H54 (cell line): ENCODE measurements at places on chromosomes 6 and 20.

- no peak for DNase-seq
Measured at GRCh38 chr20:6466075-6466810, 301.2 kb upstream of the BMP2 start.

- DNase-seq = no peak
Measured at GRCh38 chr6:4672772-4673171, 103.4 kb upstream of the CDYL start.

- no peak for DNase-seq
Measured at GRCh38 chr6:137811916-137812553, 55.0 kb upstream of the TNFAIP3 start.

DNA sequence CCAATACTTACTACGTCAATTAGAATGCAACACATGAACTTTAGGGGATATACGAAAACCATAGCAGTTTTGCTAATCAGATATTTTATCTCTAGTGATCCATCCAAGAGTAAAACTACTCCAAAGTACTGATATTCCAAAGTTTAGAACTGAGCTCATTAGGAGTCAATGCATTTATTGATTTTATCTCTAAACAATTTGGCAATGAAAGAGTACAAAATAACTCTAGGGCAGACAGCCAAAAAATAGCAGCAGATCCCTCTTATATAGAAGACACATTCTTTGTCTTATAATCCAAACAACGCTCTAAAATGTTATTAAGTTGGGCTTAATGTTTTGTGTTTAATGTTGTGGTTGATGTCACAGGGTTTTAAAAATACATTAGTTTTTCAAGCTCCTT, 923.9 kb upstream of the MAN1A1 start:
- no peak for DNase-seq

DNA sequence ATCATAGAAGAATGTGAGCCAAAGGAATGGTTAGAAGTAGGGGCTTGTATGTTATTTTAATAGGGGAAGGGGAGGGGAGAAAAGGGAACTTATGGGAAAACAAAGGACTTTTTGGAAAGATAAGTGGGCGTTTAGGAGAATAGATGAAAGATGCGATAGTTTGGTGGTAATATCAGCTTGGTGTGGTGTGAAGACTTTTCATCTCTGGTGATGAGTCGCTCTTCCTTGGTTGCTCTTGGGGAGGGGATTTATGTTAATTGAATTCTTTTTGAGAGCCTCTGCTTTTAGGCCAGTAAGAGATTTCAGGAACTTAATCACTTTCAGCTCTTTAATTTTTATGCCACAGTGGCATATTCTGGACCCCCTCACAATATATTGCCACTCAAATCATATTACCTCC, 10.8 kb downstream of the HECA start:
- no peak for DNase-seq

GRCh38 chr6:51489133-51489532, 598.3 kb downstream of the PKHD1 start:
- no peak for DNase-seq

- DNase-seq = peak; percentile 81
Measured at GRCh38 chr6:52352239-52353018, 9.5 kb upstream of the PAQR8 start.

- peak; percentile 40 for DNase-seq
Measured at GRCh38 chr20:48339190-48339985, 488.4 kb downstream of the PREX1 start.

DNA sequence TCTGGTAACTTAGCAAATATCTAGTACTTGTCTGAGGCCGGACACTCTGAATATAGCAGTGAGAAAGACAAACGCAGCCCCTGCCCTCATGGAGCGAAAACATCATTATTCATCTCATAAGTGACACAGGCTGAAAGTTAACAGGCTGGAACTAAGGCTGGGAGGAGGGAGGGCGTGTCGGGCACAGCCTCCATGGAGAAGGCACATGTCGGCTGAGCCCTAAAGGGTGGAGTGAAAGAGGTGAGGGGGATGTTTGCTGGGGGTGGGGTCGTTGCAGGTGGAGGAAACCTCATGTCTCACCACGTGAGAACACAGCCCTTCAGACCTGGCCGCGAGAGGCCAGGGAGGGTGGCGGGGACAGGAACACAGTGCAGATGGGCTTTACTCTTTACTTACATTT, 108.8 kb upstream of the FOXC1 start:
- DNase-seq = no peak

- peak; percentile 30 for DNase-seq
Measured at GRCh38 chr20:13800728-13801134, 15.9 kb downstream of the NDUFAF5 start.

DNA sequence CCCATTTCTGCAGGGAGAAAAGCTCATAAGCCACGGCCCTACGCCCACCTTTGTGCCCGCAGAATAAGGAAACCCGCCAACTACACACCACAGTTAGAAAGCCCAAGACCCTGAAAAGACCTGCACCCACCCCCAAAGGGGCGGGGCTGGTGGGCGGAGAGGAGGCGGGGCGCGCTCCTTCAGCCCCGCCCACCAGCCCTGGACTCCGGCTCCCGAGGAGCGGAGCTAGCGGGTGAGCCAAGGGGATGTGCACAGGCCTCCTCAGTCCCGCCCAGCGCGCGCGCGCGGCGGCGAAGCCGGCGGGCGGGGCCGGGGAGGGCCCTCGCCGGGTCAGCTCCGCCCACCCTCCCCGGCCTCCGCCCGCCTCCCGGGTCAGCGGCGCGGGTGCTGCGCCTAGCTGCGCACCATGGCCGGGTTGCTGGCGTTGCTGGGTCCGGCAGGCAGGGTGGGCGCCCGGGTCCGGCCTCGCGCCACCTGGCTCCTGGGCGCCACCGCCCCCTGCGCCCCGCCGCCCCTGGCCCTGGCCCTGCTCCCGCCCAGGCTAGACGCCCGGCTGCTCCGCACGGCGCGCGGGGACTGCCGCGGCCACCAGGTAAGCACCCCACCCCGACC, at the start of gene FAM210B:
FAM210B (plus strand) TSS at position 375 of the 612 bp plus-strand sequence; CDS start at position 407, 32 bp downstream.
- peak; percentile 97 for DNase-seq

GRCh38 chr20:51768759-51769517, 748 bp upstream of the ATP9A start:
- no peak for DNase-seq

DNA sequence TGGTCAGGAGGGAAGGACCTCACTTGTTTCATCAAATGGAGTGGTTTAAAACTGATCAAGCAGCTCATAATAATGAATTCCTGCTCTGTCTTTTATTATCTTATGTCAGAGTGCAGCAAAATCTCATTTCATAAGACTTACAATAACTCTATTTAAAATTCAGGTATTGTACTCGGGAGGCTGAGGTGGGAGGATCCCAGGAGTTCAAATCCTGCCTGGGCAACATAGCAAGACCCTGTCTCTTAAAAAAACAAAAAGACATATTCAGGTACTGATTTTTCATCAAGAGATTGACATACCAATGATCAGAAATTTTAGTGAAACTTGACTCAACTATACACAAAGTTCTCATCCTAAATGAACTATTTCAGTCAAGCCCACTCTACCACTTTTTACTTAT, 5.6 kb upstream of the DYNLRB1 start:
- DNase-seq = no peak

DNA sequence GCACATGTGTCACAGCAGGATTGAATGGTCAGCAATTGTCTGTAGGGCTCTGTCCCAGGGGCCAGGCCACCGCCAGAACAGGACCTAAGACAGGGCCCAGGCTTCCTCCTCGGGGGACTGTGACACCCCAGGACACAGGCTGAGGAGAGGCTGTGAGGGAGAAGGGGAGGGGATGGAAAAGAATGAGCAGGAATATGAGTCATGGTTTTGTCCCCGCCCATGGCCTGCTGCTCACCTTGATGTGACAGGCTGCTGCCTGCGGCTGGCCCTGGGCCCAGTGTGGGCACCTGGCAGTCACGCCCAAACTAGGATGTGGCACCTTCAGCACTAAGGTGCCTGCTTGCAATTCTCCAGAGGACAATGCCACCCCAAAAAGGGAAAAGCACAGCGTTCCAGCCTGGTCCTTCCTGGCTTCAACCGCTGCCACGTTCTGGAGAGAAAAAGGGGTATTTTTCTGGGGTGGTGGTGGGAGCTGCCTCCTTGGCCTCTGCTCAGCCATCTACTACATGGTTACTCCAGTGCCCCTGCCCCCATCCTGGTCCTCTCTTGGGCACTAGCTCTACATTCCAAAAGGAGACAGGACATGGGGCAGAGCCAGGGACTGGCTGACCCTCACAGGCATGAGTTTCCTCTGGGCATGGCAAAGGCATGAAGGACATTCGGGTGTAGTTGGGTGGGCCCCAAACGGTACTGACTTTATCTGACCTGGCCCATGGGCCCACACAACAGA, 93.4 kb downstream of the SLC22A23 start:
- no peak for DNase-seq

DNA sequence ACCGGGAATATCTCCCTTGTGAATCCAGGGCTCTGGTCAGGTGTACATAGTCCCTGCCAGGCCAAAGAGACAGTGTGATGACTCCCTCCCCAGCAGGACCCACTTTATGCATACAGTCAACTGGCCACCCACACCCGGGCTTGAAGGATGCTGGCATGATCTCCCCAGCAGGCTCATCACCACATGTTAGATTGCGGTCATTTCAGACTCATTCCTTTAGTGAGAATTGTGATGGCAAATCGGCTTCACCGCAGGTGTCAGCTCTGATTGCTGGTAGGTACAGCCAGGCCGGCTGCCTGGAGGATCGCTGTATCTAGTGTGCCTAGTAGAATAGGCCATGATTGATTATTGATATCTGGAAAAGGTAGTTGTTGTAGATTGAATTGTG, 24.5 kb downstream of the CD83 start:
- DNase-seq = no peak

- DNase-seq = no peak
Measured at GRCh38 chr6:160767647-160768019, 65.6 kb downstream of the PLG start.

DNA sequence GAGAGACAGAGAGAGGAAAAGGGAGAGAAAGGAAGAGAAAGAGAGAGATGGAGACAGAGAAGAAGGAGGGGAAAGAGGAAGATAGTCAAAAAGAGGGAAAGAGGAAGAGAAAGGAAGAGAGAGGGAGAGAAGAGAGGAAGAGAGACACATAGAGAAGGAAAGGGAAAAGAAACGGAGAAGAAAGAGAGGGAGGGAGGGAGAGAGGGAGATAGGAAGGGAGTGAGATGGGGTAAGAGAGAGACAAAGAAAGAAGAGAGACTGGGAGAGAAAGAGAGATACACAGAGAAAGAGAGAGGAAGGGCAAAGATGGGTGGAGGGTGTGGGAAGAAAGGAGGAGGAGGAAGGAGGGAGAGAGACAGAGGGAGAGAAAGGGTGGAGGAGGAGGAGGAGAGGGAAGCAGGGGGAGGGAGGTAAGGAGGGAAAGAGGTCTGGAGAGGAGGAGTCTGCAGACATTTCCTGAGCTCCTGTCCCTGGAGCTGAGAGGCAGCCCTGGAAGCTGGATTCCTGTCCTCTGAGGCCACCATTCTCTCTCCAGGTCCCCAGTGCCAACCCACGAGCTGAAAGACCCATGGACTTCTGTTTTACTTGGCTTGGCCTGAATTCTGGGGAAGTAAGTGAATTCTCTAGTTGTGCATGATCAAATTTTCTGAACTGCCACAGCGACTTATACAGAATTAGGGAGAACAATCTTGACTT, 9.9 kb downstream of the FOXF2 start:
- no peak for DNase-seq

GRCh38 chr6:145643760-145644159, 91.6 kb downstream of the EPM2A start:
- DNase-seq = no peak

GRCh38 chr6:114081730-114082129, 110.8 kb upstream of the HDAC2 start:
- DNase-seq = no peak

DNA sequence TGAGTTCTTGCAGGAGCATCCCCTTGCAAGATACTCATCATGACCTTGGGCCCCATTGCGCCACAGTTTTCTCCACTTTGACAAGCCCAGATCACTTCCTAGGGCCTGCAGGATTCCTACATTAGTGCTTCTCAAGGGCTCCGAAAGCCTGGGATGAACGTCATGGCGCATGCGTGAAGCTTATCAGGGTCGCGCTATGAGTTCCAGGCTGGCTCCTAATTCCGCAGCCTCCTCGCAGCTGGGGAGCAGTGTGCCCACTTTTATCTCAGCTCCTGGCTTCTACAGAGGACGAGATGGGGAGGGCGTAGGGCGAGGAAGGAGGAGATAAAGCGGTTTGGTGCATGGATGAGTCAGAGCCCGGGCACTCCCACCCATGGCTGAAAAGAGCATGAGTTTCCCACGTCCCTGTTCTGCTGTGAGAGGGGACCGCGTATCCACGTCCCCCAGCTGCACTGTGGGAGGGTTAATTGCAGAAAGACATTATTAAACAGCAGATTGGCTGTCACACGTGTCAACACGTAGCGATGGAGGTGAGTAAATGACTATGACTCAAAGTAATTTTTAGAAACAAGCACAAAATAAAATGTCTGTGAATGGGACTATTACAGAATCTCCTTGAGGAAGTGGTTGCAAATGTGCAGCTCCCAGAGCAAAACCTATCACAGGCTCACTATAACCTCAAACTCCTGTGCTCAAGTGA, 72.9 kb upstream of the DSP start:
- DNase-seq = peak; percentile 71

- no peak for DNase-seq
Measured at GRCh38 chr6:160069459-160069858, 52.2 kb upstream of the SLC22A1 start.

GRCh38 chr6:64895945-64896344, 811.1 kb downstream of the EYS start:
- no peak for DNase-seq

- no peak for DNase-seq
Measured at GRCh38 chr20:58407201-58407873, 18.3 kb downstream of the VAPB start.

DNA sequence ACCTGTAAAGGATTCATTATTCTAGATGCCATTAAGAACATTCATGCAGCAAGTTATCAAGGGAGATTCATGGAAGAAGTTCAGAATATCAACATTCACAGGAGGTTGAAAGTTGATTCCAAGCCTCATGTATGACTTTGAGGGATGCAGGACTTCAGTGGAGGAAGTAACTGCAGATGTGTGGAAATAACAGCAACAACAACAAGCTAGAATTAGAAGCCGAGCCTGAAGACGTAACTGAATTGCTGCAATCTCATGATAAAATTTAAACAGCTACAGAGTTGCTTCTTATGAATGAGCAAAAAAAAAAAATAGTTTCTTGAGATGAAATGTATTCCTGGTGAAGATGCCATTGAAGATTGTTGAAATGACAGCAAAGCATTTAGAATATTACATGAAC, 73.3 kb upstream of the NXT1 start:
- no peak for DNase-seq

- no peak for DNase-seq
Measured at GRCh38 chr20:14341801-14342200, 4.4 kb upstream of the FLRT3 start.

DNA sequence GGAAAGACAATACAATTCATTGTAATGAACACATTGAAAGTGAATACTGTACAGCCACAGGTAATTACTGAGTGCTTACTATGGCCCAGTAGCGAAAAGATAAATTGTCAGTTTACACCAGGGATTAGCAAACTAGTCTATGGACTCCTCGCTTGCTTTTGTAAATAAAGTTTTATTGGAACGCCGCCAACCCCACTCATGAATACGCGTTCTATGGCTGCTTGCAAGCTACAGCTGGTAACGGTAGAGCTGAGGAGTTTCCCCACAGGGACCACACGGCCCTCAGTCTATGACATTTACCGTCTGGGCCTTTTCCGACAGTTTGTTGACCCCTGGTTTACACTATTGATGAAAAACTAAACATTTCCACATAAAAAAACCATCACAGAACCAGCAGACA, 24.2 kb downstream of the LAMA5 start:
- DNase-seq = no peak

- no peak for DNase-seq
Measured at GRCh38 chr6:109853426-109853825, 124.7 kb upstream of the GPR6 start.
